Activated naive CD4-positive, alpha-beta T cell treated with anti-CD3 and anti-CD28 coated beads, Interleukin-2, amount 50 U/mL, for 16 hours (primary cell): ENCODE measurements at places on chromosomes 2 and 18.

DNA sequence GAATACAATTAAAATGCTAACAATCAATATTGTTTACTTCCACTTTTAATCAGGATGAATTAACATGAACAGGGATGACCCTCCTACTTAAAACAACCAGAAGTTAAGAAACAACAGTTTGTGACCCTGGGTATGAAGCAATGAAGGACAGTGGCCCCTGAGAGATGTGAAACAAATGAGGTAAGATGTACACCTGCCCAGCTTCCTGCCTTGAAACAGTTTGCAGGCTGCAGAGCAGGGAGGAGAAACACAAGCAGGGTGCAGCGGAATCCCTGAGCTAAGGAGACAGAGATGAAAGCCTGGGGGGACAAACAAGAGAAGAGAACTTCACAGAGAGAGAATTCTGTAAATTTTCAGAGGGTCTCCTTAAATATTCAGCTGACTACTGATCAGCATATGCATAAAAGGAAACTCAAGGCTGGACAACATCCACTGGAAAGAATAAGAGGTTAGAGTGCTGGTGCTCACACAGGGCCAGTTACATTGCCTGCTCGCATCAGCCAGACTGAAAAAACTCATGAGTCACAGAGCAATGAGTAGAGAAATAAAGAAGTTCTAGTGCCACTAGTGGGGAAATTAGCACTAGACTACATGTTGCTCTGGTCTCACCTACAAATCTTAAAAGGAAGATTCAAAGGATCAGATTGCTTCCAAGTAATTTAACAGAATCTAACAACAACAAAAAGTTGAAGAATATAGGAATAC lies 106.4 kb downstream of the PID1 start:
- DNase-seq, result no peak

DNA sequence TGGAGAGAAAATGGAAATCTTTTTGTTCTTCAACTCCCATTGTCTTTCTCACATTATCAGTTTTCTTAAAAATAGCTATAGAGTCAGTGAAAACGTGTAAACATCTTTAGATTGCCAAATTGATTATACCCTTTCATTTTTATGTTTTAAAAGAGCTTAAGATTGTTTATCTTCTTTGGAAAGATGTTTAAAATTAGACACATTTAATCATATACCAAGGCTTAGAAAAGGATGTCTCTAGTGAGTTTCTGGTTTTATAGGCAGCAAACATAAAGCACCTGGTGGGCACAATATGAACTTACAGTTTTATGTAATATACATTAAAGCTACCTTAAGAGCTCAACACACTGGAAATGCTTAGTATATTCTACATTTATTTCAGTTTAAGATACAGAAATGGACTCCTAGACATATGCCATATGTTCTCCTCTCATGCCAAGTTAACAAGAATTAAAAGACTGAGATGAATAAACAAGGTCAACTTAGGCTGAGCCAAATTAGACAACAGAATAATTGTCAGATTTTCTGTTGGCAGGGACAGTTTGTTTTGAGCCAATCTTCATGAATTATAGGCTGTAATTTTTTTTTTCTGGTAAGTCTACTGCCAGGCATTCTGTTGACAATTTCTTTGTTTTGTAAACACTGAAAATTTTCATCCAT lies 112.7 kb downstream of the OTX1 start:
- DNase-seq, result no peak

GRCh38 chr2:239950144-239951128 lies 74.7 kb downstream of the NDUFA10 start:
- DNase-seq, result no peak

DNA sequence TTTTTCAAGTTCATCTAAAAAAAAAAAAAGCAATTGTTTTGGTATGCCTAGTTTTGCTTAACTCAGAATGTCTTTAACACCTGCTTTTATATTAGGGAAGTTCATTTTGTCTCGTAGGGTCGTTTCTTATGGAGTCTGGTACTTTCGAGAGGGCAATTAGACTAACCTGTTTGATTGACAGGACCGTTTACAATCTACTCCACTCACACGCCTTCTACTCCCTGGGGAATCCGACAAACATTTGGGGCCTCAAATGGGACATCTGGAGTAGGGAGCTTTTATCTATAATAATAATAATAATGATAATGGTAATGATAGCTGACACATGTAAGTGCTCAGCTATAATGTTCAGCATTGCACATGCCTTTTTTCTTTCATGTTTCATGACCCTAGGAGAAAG lies 261.6 kb upstream of the RASGRP3 start:
- DNase-seq, result no peak

- no peak for DNase-seq
Measured at GRCh38 chr2:128292599-128293425, 25.9 kb downstream of the HS6ST1 start.

DNA sequence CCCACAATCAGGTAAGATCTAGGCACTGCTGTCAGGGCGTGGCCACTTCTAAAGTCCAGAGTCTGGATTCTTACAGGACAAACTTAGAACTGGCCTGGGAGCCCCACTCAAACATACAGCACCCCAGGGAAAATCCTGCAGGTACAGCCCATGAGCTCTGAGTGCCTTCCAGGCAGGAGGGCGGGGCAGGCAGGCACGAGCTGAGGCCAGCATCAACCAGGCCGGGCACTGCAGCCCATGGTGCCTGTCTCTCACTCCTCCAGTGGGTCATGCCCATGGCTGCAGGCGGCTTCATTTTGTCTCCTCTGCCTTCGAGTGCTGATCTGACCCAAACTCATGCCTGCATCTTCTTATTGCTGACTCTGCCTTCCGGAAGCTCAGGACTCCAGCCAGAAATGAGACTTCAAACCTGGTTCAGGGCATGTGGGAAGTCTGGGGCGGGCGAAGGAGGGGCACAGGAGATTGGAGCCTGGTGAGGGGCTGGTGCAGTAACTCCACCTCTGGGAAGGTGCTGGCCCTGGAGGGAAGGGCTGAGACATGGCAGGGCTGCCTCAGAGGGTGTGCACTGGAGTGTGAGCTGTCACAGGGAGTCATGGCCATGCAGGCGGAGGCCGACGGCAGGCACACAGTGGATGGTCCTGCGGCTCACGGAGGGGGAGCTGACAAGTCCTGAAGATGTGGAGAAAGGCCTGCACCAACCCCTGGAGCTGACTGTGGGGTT lies 40.5 kb downstream of the HS6ST1 start:
- peak; percentile 3 for DNase-seq

GRCh38 chr2:26816893-26817292 lies 31.0 kb downstream of the CENPA start:
- DNase-seq, result no peak

DNA sequence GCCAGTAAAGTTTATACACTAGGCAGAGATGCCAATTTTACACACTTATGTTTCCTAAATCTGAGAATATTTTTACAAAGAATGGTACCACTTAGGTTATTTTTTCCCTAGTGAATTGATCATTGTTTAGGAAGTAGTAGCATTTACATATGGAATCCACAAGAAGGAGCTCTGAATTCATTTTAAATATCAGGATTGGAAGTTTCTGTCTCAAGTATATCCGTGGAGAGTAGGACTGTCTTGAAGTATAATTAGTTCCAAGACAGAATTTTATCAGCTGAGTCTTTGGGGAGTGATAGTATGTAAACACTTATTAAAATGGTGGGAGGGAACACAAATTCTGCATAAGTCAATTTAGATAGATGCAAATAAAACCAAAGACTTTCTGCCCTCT lies 82.3 kb upstream of the FAM98A start:
- DNase-seq, result no peak

- DNase-seq, result no peak
Measured at GRCh38 chr2:43464590-43464989, 131.2 kb downstream of the THADA start.

DNA sequence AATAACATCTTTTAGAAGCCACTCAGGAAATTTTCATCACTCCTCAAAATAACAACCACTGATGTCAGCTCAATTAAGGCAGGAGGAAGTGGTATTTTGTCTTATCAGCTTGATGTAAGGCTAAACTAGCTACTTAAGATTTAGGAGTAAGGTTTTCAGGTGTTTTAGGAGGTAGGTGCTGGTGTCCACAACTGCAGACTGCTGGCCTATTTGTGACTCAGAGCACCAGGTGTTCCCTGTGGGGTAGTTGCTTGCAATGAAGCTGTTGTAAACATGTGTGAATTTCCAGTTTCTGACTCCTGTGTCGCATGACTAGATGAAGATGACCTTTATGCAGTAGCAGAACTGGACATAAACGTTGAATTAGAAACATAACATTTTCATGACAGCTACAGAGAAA lies 164.2 kb downstream of the THSD7B start:
- DNase-seq, result no peak

DNA sequence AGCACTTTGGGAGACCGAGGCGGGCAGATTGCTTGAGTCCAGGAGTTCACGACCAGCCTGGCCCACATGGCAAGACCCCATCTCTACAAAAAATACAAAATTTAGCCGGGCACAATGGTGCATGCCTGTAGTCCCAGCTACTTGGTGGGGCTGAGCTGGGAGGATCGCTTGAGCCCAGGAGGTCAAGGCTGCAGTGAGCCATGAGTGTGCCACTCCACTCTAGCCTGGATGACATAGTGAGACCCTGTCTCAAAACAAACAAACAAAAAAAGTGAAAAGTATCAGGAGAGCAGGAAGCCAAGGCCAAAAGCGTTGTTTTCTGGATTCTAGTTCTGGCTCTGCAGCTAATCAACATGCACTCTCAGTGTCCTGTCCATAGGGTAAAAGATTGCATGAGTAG lies 10.7 kb upstream of the CLASP1 start:
- DNase-seq, result no peak
